ENCODE measurements at places on chromosomes 1 and 21.

GRCh38 chr1:222140206-222140605 is 398.3 kb upstream of the DUSP10 start:
- no peak for DNase-seq

GRCh38 chr21:15279482-15279881 is 214.7 kb upstream of the NRIP1 start:
- DNase-seq, result no peak

- no peak for DNase-seq
Observed at GRCh38 chr1:14549897-14550620, 48.4 kb upstream of the KAZN start.

DNA sequence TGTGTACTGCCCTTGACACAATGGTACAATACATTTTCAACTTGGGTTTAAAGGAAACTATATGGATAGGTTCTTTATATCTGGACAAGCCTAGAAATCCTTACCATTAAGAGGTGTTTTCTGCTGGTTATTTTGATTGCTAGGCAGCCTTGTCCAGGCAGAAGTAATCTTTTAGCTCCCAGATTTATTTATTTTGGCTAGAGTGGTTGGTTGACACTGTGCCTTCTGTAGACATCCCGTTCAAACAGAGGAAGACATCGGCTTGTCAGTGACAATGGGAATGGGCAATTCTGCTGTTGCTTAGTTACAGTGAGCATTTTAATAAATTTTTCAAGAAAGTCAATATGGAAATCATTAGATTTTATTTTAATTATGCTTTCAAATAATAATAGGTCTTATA is 138.8 kb downstream of the VPS13D start:
- no peak for DNase-seq

DNA sequence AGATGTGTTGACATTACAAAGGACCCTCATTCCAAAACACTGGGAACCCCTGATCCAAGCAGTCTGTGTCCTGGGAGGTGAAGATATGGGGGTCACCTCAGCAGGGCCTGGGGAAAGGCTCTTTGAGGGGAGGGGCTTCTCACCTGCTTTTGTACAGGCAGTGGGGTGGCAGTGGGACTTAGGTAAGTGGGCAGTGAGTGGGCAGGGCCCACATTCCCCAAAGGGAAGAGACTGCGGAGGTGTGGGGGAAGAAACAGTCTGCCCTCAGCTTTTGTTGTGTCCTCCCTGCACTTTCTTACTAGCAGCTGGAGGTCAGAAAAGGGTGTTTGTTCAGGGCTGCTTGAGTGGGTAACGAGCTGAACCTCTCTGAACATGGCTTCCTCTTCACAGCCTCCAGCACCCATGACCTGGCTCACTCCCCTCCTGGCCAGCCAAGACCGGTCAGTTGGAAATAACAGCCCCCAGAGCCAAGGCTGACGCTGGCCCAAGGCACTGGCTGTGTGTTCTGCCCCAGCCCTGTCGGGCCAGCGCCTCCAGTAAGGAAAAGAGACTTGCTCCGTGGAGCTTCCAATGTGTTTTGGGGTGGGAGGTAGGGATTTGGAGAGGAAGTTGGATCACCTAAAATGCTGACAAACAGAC is 173.5 kb downstream of the PSMG1 start:
- DNase-seq, result no peak

DNA sequence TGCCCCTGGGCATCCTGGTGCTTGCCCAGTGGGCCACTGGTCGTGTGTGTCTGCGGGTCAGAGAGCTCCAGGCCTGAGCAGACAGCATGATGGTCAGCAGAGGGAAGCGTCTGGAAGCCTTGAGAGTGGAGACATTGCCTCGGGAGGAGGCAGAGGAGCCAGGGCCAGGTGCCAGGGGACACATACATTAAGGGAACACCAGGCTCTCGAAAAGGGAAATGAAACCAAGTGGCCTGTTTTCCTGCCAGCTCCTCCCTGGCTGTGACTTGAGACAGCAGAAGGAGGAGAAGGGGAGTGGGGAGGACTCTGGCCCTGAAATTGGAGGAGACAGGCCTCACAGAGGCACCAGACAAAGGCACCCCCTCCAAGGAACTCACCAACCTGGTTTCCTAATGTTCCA is 62.4 kb upstream of the LRP8 start:
- DNase-seq, result no peak

DNA sequence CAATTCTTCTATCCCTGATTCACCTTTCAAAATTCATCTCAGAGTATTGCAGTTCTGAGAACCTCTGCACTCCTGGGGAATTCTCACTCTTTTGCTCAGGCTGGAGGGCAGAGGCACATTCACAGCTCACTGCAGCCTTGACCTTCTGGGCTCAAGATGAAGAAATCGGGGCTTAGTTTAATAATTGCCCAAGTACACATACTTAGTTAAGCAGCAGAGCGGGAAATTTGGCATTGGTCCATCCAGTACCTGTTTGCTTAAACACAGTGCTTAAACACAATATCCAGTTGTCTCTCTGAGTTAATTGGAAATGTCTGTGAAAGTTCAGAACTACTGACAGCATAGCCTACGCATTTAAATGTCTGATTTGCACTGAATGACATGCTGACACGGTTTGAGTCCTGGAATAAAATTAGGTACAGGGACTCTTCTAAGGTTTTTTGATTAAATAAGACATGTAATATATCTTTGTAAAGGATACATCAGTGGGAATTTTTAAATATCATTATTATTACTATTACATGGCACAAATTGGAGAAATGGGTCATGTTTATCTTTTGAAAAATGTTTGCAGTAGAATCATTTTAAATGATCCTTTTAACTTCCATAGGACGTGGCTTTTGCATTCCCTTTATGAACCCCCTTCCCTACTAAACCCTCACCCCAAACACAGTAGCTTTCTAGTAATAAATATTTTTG is 337.4 kb downstream of the SRGAP2C start:
- DNase-seq, result no peak

DNA sequence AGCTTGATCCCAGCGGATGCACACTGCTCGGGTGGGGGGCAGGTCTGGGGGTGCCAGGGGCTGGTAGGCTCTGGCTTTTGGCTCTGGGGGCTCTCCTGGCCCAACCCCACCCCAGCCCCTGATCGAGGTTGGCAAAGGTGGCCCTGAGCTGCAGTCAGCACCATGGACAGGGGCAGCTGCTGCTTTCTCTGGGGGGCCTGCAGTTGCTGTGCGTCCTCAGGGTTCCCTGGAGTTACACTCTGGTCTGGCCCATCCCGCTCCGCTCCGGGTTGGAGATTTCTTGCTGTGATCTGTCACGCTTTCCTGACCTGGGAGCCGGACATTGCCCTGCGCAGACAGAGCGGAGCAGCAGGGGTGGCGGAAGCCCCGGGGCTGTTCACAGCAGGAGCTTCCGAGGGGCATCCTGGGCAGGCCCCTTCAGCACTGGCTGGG is 8.0 kb upstream of the PLCH2 start:
- peak; percentile 13 for DNase-seq

DNA sequence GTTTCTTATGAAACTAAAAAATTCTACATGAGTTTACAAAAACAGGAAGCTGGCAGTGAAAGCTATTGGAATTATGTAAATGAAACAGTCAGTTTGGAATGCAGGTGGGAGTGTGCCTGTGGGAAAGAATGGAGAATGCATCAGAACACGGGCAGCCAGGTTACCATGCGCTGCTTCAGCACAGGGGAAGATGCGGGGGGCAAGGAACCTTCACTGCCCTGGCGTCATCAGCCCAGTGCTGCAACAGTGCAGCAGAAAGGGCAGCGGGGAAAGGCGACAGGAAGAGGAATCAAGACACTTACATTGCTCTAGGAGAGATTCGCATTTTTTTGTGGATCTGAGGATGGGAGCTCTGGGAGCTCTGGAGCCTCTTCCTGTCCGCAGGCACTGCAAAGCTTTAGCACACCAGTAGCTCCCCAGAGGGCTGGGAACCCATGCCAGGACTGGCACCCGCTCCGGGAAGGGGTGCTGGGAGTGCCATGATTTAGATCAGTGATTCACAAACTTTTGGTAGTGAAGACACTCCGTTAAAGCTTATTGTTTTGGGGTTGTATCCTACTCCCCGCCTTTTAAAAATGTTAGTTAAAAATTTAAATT is 64.1 kb upstream of the WDR26 start:
- peak; percentile 15 for DNase-seq

DNA sequence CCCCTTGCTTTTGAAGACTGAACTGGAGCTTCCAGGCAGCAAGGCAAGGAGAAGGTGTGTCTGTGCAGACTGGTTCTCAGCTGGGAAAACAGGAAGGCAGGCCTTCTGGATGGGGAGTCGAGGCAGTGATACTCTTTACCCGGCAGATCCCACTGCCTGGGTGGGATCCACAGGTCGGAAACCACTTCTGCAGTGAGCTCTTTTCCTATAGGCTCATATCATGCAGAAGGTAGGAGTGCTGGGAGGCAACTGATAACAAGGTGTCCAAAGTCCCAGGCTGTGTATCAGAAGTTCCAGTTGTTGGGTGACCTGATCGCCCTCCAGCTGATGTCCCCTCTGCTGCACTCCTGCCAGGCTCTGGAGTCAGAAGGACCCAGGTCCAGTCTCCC is 17.1 kb downstream of the ACOT11 start:
- DNase-seq, result no peak

- DNase-seq, result no peak
Observed at GRCh38 chr1:225179686-225180085, 248.2 kb downstream of the LBR start.

GRCh38 chr1:200154069-200154767 is 126.7 kb downstream of the NR5A2 start:
- DNase-seq, result peak; percentile 54

GRCh38 chr1:59672851-59673572 is 141.7 kb upstream of the HOOK1 start:
- DNase-seq, result no peak

DNA sequence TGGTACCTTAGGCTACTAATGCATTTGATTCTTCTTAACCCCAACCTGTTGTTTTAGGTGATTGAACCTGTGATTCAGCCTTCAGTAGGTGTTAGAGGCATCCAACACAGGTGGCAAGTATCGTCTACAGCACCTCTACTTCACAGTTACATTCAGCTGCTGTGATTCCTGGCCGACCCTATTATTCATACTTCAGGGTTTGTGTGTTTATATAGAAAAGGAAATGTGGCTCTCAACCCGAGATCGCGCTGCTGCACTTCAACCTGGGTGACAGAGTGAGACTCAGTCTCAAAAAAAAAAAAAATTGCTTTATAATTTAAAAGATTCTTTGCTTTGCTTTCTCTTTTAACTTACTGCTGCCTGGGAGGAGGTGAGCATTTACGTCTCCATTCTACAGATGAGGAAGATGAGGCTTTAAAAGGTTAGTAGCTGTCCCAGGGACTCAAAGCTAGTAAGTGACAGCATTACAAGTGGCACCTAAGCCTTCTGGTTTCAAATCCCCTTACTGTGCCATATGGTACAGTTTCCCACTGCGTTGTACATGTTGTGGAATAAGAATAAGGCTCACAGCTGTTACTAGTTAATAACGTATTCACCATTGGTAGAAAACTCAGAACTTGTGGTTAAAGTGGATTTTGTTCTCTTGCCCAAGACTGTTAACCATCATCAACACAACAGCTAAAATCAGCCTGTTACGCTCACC is 9.9 kb upstream of the GPR25 start:
- no peak for DNase-seq

DNA sequence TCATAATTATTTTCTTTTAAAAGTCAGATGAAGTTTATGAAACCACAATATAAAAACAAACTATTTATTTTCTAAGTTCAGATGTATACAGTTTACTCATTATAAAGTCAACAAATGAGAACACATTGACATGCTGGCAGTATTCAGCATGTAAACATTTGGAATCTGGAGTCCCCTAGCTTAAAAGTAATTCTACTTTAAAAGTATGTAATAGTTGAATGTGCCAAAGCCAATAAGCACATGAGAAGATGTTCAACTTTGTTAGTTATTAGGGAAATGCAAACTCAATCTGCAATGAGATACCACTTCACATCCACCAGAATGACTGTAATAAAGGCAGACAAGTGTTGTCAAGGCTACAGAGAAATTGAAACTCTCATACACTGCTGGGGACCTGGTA is 96.6 kb downstream of the RYR2 start:
- no peak for DNase-seq

DNA sequence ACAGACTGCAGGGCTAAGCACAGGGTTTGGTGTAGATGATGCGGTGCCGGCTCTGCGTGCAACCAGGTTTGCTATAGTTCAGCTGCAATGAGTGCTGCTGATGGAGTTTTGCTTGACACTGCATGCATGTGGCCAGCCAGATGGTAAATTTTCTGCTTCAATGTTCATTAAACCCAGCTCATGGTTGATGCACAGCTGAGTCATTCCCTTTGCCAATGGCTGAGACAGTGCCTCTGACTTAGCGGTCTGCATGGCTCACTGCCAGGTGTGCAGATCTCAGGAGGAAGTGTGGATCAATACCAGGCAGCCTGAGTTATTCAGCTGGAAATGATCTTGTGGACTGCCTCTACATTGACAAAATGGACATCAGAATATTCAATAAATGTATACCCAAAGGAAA is 172.7 kb upstream of the ZP4 start:
- DNase-seq, result no peak

DNA sequence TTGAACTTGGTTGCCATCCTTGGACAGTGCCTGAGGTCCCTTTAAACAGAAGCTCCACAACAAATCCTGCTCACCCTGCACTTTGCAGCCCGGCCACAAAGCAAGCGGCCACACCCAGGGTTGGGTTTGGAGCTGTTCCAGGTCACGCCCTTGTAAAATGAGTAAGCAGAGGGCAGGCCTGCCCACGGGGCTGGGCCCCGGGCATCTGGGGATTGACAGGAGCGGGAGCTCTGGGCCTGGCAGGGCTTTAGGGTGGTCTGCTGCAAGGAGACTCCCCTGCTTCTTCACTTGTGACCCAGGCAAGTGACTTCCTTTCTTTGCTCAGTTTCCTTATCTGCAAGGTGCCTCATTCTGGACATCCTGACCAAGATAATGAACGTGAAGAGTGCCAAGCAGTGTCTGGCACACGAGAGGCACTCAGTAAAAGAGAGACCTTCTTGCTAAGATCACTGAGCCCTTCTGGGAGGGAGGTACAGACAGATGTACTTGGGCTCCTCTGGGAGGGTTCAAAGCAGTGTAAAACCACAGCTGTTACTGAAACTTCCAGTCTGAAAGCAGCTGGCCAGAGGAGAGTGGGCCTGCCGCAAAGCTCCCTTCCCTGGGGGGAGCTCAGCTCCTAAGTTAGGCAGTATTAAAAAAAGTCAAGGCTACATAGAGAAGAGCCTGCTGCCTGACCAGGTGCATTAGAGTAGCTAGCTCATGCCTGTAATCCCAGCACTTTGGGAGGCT is 2.6 kb downstream of the E2F2 start:
- peak; percentile 80 for DNase-seq

- no peak for DNase-seq
Observed at GRCh38 chr21:28160378-28160777, 832.3 kb downstream of the LTN1 start.

DNA sequence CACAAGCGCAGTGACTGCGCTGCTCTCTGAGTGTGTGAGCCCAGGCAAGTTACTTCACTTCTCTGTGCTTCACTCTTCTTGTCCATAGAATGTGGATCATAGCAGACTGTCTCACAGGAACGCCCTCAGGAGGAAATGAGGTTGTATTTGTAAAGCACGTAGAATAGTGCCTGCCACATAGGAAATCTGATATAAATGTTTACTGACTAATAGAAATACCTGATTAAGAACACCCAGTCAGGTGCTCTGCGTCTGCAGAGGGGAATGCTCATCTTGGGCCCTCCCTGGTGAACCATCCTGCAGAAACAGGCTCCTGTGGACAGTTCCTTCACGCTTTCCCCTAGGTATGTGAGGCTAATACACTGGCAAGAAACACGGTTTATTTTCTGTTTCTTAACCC is 100.3 kb downstream of the BEND5 start:
- no peak for DNase-seq
